ENCODE measurements at places on chromosomes 7 and 10.
A peak's percentile ranks its signal among the peaks of the same experiment; 100 is the strongest.

DNA sequence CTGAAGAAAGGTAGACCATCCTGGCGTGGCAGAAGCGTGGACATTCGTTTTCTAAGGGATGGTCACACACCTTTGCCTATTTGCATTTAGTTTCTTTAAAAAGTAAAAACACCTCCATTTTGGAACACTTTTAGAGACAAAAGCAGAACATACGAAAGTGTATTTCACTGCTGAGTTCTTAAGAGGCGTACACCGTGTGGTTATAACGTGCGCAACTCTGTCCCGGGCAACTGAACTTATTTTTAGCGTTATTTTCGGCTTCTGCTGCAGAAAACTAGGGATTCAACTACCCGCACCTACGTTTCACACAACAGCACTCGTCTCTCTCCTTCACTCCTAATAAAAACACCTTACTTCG, 557 bp upstream of the LSM8 start:
- no peak for DNase-seq

GRCh38 chr7:18552943-18553604, 57.5 kb downstream of the HDAC9 start:
- DNase-seq = no peak

DNA sequence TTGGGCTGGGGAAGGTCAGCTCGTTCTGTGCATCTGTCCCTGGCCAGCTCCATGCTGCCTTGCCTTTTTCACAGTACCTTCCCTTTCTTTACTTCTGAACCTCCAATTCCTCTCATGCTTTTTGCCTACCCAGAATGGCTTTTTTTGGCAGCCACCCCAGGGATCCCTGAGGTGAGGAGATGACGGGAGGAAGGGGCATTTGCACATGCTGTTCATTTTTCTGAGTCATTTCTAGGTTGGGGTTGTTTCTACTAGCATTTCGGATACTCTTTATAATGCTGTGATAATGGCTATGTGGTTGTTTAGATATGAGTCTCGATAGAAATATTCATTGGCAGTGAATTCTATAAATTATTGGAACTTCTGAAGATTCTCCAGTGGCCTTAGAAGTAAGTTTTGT, 415.1 kb upstream of the FZD8 start:
- no peak for DNase-seq

DNA sequence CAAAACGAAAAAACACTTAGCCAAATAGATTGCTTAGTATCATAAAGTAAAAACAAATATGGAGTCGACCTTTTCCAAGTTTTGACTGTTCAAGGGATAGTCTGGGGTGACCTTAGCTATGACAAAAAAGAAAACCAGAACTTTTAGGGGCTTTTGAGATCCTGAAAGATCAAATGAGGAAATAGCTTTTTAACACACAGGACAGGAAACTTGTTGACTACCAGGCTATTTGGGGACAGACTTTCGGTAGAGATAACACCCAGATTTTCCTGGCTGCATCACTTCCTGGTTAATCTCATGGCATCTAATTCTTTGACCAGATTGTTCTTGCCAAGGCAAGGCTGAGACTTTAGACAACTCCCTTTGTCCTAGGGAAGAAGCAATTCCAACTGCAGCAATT, 34.5 kb upstream of the EGR2 start:
- no peak for DNase-seq

- DNase-seq = no peak
These were observed 101.6 kb downstream of the CYTH3 start for GRCh38 chr7:6170571-6171531.

DNA sequence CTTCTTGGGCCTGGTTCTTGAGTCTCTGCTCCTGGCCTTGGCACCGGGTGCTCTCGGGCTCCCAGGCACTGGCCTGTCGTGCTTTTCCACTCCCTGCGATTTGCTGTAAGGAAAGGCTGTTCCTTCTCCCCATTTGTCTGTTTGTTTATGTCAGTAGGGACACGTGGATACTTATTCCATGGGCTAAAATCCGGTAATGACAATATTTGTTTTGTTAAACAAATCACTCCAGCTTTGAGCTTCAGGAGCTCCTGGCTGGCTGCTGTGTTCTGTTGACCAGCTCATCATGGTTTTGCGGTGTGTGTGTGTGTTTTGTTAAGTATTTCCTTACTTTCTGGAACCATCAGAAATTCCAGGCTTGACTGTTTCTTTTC, 17.5 kb upstream of the JAKMIP3 start:
- DNase-seq = no peak

DNA sequence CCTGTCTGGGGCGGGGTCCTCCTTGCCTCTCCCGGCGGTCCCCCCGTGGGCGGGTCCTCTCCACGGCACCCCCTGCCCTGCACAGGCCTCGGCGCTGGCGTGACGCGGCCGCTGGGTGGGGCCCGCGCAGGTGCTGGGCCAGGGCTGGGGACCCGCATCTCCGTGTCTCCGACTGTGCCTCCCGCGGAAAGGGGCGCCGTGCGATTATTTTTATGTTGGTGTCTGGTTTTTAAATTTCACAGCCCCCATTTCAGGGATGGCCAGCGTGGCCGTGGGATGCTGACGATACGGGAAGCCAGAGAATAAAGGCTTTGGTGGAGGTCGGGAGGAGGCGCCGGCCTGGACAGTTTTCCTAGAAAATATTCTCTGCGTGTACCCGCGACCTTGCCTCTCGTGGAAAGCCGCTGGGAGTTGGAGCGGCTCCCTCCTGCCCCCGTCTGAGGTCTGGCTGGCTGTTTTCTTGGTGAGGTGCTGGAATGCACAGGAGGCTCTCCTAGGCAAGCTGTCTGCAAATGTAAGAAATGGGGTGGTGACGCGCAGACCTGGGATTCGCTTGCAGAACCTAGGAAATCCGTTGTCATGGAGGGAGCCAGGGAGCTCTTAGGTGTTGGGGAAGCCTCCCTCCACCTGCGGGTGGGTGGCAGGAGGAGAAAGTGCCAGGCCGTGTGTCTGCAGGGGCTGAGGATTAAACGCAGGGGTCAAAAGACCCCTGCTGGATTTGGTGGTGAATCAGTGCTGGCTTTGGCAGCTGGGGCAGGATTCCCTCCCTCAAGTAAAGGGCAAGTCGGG, 28.7 kb upstream of the JAKMIP3 start:
- no peak for DNase-seq

DNA sequence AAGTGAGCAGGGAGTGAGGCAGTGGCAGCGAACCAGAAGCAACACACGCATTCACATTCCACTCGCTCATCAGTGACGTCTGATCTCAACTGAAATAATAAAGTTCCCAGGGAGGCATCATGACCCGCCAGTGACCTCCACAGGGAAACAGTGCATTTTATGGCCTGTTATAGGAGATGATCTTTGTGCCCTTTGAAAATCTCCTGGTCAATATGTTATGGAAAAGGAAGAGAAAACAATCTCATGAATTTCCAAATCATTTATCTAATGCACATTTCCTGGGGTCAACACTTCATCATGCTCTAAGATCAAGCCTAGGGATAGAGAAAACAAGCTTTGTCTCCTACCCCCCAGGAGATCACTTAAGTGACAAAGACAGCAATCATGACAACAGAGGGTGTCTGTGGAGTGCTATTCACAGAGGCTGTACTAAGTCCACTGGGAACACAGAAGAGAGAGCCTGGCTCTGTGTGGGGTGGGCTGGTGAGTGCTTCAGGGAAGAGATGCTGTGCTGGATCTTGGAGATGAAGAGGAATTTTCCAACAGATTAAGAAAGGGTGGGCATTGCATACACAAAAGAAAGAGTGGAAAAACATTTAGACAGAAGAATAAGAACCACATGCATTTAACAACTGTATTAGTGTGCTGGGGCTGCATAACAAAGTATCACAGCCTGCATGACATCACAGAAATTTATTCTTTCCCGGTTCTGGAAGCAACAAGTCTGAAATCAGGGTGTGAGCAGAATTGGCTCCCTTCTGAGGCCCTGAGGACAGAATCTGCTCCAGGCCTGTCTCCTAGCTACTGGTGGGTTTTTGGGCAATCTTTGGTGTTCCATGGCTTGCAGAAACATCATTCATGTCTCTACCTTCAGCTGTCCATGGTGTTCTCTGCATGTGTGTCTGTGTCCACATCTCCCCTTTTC, 613.9 kb upstream of the IGFBP3 start:
- no peak for DNase-seq

DNA sequence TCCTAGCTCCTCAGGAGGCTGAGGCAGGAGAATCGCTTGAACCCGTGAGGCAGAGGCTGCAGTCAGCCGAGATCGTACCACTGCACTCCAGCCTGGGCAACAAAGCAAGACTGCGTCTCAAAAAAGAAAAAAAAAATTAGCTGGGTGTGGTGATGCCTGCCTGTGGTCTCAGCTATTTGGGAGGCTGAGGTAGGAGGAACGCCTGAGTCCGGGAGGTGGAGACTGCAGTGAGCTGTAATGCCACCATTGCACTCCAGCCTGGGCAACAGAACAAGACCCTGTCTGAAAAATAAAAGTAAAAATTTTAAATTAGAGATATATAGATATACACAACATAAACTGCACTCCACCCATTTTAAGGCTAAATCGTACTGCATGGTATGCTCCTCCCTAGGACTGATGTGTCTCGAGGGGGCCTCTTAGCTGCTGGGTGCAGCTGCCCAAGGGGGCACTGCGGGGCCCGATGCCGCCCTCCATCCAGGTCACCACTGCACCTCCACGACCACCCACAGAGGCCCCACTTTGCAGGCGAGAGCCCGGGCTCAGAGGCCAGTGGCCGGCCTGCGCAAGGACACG, 40.9 kb upstream of the FOXK1 start:
- no peak for DNase-seq

GRCh38 chr7:155258226-155258560, 39.5 kb upstream of the INSIG1 start:
- DNase-seq = no peak

- DNase-seq = no peak
These were observed 713 bp downstream of the IMMP2L start for GRCh38 chr7:111561654-111561903.

GRCh38 chr7:152523916-152524315, 88.1 kb upstream of the KMT2C start:
- no peak for DNase-seq

GRCh38 chr10:110901954-110902819, 16.8 kb downstream of the BBIP1 start:
- DNase-seq = peak; percentile 55

GRCh38 chr7:359226-359765, 69.3 kb downstream of the FOXL3 start:
- no peak for DNase-seq

GRCh38 chr10:22606164-22606614, 108.2 kb downstream of the PIP4K2A start:
- DNase-seq = no peak

- DNase-seq = no peak
These were observed 902 bp upstream of the NFE2L3 start for GRCh38 chr7:26151096-26151495.

DNA sequence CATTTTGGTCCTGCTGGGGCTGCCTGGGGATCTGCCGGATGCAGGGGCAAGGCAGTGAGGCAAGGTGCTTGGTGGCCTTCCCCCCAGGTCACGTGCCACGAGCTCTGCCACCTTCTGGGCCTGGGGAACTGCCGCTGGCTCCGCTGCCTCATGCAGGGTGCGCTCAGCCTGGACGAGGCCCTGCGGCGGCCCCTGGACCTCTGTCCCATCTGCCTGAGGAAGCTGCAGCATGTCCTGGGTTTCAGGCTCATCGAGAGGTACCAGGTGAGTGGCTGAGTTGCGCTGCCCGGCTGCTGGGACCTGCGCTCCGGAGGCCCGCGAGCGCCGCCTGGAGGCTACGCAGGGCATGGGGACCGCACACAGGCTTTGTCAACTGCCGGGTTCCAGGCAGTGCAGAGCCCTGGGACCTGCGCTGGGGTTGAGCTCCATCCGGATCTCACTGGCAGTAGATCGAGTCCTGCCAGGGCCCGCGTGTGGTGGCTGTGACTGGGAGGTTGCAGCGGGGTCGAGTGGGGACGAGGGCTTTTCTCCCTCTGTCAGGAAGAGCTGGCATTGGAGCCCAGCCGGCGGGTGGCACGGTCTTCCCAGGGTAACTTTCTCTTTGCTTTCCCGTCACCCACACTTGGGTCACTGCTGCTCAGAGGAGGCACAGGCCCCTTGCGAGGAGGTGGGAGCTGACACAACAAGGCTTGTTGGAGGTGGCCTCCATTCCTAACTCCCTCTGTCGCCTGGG, 21.7 kb downstream of the AMZ1 start:
- peak; percentile 43 for DNase-seq

DNA sequence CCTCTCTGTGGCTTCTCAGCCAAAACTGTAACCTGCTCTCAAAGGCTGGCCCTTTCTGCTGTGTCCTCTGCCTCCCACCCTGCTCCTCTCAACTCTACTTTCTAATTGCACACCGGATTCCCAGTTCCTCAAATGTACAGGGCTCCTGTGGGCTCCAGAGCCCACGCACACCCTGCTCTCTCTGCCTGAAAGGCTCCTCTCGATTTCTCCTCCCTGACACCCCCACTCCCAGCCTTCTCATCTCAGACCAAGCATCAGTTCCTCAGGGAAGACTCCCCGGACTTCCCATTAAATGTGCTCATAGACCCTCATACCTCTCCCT, 111.7 kb upstream of the STEAP1B start:
- no peak for DNase-seq

DNA sequence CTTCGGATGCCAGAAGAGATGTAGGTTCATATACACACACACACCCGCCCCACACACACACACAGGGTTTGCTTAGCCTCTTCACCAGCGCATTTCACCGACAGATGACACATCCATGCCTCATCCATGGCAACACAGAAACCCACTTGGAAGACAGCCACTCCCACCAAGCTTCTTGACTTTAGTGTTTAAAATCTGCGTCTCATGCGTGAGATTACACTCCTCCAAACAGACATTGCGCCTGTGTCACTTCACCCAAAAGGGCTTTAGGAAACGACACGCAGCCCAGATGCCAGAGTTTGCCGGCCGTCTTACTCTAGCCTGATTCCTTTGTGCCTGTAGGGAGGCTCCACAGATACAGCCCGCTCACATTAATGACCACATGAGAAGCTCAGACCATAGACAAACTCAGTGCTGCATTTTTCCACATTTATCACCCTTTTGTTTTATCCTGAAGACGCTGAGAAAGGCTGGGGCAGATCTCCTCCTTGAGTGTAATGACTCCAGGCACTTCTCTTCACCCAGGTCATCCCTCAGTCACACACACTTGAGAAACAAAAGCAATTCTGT, 73.8 kb downstream of the DIP2C start:
- DNase-seq = peak; percentile 13

DNA sequence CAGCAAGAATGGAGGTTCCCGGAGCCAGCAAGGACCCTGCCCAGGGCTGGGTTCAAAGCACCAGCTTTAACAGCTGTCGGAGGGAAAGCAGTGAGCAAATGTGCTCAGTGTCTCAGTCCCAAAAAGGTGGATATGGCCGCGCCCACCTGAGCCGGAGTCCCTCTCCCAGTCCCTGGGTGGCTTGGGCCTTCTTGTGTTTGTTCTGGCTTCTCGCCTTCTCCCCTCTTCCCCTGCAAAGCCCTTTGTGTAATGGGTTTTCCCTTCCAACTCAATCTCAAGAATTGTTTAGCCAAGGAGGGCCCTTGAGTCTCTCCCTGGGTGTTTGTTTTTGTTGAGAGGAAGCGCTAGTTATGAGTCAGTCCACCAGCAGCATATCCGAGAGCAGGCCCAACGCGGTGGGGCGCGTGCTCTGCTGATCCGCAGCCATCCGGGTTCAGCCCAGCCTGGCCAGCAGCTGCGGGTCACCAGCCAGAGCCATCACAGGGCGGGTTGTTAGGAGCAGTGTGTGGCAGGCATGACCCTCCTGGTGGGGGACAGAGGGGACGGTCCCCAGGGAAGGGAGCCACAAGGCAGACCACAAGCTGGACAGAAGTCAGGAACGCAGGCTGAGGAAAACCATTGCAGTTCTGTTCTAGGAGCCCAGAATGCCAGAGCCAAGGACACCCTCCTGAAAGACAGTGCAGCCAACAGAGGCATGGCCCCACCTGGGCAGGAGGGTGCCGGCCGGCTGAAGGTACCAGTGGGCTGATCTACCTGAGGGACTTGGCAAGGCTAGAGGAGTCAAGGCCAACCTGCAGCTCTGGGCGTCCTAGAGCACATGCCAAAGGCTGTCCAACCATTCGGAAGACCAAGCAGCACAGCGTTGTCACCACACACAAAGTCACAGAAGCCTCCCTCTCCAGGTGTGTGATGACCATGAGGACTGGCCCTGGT, 21.3 kb downstream of the CALML3 start:
- DNase-seq = no peak
